Amniotic epithelial cell (primary cell): ENCODE measurements at places on chromosomes 1 and 21.

DNA sequence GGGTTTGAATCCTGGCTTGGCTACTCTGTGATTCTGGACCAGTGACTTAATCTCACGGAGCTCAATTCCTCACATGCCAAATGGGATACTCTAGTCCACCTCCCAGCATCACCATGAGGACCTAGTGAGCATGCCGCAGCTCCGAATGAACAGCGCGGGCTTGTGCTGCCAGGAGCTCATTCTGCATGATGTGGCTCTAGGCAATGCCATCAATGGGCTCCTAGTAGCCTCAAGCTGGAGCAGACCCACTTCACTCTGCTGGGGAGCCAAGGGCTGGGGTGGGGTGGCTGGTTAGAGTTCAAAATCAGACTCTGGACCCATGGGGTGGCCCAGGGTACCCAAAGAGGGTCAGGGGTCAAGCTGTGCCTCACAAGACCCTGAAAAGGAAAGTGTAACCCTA is 41.5 kb downstream of the CDK18 start:
- no peak for DNase-seq

DNA sequence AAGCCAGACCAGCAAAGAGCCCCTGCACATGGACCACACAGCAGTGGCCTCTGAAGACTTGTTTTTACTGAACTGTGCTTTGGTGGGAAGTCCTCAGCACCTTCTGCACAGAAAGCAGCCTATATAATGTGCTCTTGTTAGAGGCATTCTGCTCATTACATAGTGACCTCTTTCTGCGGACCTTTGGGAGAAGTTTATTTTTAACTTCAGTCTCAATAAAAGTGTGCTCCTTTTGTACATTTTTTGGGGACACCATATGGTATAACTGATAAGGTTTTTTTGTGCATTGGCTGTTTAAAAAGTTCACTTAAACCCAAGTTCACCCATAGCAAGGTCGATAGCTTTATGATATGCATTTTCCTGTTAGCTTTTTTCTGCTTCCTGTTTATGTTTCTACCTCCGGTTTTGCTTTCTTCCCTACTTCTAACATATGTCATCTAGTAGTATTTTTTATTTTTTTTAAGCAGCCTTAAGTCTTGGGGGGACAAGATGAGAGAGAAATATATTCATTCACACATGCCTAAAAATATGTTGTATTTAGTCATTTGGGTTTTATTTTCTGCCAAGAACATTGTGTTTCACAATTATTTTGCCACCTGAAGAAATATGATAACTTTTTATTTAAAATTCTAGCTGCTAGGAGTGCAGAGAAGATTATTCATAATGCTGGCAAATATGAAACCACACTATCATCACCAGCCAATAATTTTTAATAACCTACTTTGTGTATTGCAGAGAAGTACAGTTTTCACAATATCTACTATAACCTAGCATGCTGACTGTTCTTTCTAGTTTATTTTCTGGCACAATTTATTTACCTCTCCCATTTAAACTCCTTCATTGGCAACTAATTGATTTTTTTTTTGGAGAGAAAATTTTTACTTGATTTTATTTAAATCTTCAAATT is 22.9 kb upstream of the SLC19A2 start:
- DNase-seq = peak; percentile 49

DNA sequence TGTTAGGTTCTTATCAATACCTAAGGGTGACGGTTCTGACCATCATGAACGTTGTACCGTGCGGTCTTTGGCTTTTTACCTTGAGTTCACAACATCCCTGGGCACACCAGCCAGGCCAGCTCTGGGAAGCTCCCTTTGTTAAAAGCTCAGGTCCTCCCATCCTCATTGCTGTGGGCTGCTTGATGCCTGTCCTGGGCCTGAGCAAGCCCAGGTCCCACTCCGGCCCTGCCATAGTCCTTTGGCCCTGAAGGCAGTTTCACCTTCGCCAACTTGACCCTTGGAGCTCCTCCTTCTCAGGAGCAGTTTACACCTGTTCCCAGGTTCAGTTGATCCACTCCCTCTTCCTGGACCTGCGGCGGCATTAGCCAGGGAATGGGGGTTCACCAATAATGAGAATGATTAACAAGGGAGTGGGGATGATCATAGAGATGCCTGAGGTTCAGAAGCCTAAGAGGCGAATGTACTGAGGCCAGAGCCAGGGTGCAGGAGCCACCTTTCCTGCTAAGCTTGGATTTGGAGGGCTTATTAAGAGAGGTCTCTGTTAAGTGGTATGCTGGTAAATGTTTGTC is 40.2 kb downstream of the DHCR24 start:
- no peak for DNase-seq

- peak; percentile 61 for DNase-seq
Observed at GRCh38 chr1:21077085-21077484, 99.6 kb downstream of the EIF4G3 start.

DNA sequence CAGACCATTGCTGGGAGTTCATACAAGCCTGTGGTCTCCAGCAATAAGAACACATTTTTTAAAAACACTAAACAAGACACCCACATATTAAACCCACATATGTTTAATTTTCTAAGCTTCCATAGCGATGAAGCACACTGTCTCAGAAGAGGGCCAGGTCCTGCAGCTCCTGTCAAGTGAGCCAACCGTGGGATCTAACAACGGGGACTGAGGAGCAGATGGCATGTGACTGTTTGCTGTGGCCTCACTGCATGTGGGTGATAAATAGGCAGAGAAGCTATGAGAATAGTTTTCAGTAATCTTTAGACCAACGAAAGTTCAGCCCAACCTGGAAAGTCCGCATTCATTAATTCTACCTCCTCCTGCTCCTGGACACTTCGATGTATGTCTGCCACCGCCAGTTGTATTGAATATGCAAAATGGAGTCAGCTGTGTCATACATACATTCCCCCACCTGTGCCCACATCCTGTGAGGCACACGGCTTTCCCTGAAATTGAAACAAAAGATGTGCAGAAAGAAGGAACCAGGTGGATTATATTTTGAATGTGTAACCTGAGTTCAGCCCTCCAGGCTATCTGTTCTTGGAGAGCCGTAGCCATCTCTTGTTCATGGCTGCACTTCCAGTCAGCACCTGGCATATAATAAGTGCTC is 88.2 kb downstream of the MIS18A start:
- DNase-seq = no peak

GRCh38 chr1:29639156-29639736 is 402.9 kb downstream of the PTPRU start:
- DNase-seq = no peak

- DNase-seq = no peak
Observed at GRCh38 chr1:101030881-101031280, 5.3 kb upstream of the DPH5 start.

DNA sequence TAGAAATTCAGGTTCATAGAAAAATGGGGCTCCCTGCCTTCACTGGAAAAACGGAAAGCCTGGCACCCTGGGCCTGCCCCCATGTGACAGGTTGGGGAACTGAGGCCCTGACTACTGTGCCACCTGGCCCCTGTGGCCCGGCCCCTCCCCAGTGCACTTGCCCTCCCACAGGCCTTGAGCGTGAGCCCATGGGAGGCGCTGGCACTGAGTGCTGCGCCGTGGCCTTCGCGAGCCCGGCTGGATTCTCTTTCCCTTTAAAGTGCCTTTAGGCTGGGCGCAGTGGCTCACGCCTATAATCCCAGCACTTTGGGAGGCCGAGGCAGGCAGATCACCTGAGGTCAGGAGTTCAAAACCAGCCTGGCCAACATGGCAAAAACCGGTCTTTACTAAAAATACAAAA is 45.7 kb downstream of the SLC37A1 start:
- no peak for DNase-seq

DNA sequence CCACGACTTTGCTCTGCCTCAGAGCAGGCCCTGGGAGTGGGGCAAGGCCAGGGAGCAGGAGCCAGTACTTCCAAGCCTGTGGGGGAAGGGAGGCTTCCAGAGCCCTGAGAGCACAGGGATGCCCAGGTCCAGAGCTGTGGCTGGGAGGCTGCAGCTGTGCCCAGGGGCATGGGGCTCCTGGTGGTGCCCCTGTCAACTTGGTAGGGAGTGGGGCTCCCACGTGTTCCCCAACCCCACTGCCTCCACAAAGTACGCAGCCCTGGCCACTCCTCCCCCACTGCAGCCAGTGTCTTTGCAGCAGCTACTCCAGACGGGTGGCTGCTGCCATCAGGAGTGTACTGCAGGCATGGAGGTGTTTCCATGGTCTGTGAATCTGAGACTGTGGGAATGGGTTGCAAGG is 294.1 kb upstream of the SNX7 start:
- no peak for DNase-seq
